ENCODE measurements at places on chromosomes 7 and 10.

DNA sequence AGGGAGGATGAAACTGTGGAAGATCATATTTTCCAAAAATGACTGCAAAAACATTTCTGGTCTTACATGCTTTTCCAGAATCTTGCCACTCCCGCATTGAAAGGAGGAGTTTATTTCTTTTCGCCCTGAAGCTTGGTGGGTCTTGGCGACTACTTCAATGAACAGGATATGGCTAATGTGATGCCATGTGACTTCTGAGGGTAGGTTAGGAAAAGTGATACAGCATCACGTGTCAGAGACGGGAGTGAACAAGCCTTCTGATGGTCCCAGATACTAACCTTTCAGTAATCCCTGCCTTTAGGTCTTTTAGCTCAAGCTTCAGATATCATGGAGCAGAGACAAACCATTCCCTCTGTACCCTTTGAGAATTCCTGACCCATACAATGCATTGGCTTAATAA, 192.2 kb upstream of the HPS1 start:
- DNase-seq: no peak

DNA sequence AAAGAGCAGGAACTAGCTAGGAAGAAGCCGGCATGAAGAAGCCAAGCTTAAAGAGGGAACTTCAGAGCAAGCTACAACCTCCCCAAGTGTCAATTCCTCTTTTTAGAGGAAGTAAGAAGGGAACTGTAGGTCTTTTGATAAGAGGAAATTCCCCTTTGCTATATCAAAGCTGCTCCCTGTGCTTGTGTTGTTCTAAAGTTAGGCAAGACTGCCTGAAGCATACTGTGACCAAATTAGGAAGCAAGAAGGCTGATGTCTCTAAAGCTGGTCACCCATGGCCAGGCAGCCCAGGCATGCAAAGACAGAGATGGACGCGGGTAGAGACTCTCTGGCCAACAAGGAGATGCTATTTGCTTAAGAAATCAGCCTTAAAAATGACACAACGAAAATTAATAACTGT, 87.9 kb downstream of the RNF216 start:
- no peak for DNase-seq

DNA sequence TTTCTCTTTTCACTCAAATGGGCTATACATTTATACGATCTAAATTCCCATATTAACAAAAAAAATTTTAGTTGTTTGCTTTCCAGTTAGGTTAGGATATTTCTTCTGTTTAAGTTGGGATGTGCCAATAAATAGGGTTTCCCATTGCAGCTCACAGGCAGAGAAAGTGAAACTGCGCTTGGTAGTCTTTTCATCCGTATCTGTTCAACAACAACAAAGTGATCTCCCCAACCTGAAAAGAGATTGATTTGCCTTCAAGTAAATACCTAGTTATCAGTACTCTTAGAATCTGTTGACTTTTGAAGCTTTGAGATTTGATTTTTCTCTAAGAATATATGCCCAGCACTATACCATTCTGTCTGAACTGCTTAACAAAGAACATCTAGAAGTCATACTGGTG, 143.4 kb downstream of the DYNC1I1 start:
- peak; percentile 23 for DNase-seq

DNA sequence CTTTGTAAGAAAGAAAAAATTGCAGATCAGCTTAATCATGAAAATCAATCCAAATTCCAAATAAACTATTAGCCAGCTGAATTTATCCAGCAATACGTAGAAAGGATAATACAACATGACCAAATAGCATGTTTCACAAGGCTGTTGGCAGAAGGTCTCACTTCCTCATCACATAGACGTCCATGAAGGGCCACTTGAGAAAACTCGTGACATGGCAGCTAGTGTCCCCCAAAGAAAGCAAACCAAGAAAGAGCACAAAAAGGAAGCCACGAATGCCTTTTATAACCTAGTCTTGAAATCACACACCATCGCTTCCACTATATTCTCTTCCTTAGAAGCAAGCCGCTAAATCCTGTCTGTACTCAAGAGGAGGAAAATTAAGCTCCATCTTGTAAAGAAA, 105.6 kb upstream of the NRBF2 start:
- no peak for DNase-seq

- DNase-seq: no peak
Observed at GRCh38 chr10:32408690-32409089, 37.2 kb upstream of the CCDC7 start.

DNA sequence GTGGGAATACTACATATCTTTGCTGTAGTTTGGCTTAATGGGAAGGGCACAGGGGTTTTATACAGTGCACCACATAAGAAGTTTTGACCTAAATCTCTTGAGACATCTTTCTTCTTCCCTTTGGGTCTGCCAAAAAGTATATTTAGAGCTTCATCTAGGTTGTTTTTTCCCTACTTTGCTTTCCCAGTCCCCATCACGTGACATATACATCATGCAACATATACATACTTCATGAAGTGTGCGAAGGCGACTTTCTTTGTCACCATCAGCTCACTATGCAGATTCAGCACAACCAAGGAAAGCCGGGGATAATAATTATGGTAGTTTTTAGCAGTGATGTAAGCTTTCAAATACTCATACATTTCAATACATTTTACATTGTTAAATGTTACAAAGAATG, 177.1 kb upstream of the PPP1R3A start:
- no peak for DNase-seq

GRCh38 chr10:107544706-107545520, 380.4 kb upstream of the SORCS1 start:
- peak; percentile 18 for DNase-seq

Data from SHP77 treated with DMSO at 0.1 percent for 48 hours (cell line).